ENCODE measurements at places on chromosomes 7 and 10.
A peak's percentile ranks its signal among the peaks of the same experiment; 100 is the strongest.

GRCh38 chr10:4651404-4652037 is 174.5 kb upstream of the AKR1E2 start:
- DNase-seq: peak; percentile 17

GRCh38 chr7:43785420-43785819 is 26.9 kb downstream of the BLVRA start:
- DNase-seq: no peak

- DNase-seq: no peak
Measured at GRCh38 chr10:59372543-59372942, 10.2 kb upstream of the FAM13C start.

DNA sequence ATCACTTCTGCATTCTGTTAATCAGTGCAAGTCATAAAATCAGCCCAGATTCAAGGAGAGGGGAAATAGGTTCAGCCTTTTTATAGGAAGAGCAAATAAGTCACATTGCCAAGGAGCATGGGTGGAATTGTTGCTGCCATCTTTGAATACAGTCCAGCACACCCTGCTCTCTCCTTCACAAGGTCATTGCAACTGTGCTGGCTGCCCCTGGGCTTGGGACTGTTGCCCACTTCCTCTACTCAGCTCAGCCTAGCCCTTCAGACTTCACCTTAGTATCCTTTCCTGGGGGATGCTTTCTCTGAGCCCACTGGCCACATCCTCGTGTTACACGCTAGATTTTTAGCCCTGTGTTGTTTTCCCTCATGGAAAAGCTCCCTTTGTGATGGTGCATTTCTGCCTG is 527.7 kb downstream of the GALNT17 start:
- no peak for DNase-seq

DNA sequence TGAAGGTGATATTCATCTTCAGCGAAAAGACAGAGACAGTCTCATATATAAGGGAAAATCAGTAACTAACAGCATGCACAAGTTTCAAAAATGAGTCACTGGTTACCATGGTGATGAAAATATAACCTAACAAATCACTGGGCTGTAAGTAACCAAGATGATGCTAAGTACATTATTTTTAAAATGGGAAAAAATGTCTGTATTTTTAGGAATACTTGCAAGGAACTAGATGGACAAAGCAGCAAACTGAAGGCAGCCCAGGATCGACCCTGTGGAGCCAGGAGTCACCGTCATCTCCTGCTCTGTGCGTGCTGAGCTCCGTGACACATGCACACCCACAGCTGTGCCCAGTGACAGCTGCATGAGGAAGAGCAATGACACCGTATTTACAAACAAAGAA is 137.3 kb downstream of the ELMO1 start:
- DNase-seq: no peak

DNA sequence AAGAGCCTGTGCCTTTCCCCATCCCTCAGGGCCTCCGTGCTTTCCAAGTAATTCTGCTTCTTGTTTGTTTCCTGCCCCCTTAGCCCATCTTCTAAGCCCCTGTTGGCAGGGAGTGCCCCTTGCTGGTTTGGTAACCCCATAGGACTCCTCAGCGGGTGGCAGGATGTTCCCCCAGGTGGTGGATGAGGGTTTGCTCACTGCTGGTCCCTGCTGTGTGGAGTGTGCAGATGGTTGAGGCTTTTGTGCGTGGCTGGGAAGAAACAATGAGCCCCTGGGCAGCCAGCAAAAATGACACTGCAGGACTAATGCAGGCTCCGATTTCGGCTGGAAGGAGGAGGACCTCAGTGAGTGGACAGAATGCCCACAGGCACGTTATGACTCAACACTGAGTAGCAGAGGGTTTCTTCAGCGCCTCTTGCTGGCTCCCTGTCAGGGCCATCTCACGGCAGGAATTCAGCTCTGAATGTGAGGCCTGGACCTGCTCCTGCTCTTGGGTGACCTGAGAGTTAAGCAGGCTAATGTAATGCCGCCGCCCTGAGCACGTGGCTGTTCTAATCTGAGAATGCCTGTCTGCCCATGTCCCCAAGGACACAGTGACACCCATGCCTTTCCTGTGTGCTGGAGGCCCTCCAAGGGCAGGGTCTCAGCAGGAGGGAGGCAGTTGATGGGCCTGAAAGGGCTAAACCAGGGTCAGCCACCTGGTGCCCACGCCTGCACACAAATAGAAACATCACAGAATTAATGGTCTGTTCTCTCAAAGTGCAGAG is 16.6 kb downstream of the BAG3 start:
- DNase-seq: no peak

GRCh38 chr7:125390981-125391380 is 461.4 kb upstream of the POT1 start:
- DNase-seq: no peak

- DNase-seq: no peak
Measured at GRCh38 chr7:100215895-100216294, 3.9 kb upstream of the PVRIG start.

GRCh38 chr10:14815681-14816080 is 22.2 kb downstream of the CDNF start:
- no peak for DNase-seq

GRCh38 chr7:94130716-94131115 is 126.6 kb upstream of the BET1 start:
- DNase-seq: no peak

- DNase-seq: no peak
Measured at GRCh38 chr10:92747600-92747999, 57.8 kb downstream of the HHEX start.

GRCh38 chr7:115221456-115221855 is 299.6 kb downstream of the MDFIC start:
- no peak for DNase-seq

- DNase-seq: no peak
Measured at GRCh38 chr7:45229156-45229920, 71.7 kb downstream of the RAMP3 start.

GRCh38 chr10:70715853-70716795 is 43.8 kb downstream of the ADAMTS14 start:
- DNase-seq: peak; percentile 20

DNA sequence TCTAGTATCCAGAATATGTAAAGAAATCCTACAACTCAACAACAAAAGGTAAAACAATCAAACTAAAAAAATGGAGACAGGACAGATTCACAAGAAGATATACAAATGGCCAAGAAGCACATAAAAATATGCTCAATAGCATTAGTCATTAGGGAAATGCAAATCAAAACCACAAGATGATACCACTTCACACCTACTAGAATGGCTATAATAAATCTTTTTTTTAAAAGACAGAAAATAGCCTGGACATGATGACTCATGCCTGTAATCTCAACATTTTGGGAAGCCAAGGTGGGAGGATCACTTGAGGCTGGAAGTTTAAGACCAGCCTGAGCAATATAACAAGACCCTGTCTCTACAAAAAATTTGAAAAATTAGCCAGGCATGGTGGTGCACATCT is 27.9 kb upstream of the CHCHD3 start:
- DNase-seq: no peak
